ENCODE measurements at places on chromosomes 1 and 21.

- DNase-seq, result peak; percentile 55
These were observed 553 bp downstream of the PTGER3 start for GRCh38 chr1:71046891-71047634.

- no peak for DNase-seq
These were observed 131.7 kb downstream of the SYT2 start for GRCh38 chr1:202578565-202578964.

DNA sequence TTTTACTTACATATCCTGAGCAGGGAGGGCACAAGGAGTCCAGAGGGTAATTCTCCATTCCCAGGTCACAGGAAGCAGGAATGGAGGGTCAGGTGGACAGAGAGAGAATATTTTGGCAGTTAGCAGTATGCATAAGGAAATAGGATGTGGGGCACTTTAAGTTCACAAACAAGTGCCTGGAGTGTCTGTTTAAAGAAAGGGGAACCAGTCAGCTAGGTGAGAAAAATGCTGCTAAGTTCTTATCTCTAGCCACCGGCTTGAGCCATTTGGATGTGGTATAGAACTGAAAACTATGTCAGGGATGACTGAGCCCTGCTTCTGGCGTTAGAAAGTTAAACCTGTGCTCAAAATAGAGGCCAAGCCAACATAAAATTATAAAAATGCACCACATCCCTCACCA is 739.7 kb upstream of the NCAM2 start:
- no peak for DNase-seq

DNA sequence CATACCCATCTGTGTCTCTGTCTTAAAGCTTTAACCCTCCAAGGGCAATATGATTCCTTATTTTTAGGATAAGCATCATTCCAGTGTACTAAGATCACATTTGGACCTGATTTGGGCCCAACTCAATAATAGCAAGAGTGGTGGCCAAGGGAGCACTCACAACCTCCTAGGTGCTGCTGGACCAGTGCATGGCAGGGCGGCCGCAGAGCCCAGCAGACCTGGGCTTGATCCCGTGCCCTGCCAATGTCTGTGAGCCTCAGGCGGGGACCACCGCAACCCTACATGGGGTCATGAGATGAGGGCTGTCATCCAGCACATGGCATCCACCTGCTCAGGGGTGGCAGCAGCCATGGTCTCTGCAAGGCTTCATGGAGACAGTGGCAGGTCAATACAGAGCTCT is 201.8 kb upstream of the TMEM51 start:
- DNase-seq, result no peak

- DNase-seq, result no peak
These were observed 20.5 kb upstream of the NRDC start for GRCh38 chr1:51899022-51899421.

- DNase-seq, result no peak
These were observed 218.2 kb upstream of the NR5A2 start for GRCh38 chr1:199809311-199809710.

GRCh38 chr1:183953031-183953430 is 84.5 kb downstream of the COLGALT2 start:
- DNase-seq, result no peak

- peak; percentile 54 for DNase-seq
These were observed 2.3 kb downstream of the OVAAL start for GRCh38 chr1:180560868-180561600.

- no peak for DNase-seq
These were observed 321.7 kb upstream of the PROX1 start for GRCh38 chr1:213666113-213666512.

- no peak for DNase-seq
These were observed 21.5 kb downstream of the ABCB10 start for GRCh38 chr1:229536982-229537381.

- no peak for DNase-seq
These were observed 6.8 kb downstream of the TFF2 start for GRCh38 chr21:42343963-42344510.

- no peak for DNase-seq
These were observed 383.9 kb downstream of the KIF26B start for GRCh38 chr1:245538671-245539070.

DNA sequence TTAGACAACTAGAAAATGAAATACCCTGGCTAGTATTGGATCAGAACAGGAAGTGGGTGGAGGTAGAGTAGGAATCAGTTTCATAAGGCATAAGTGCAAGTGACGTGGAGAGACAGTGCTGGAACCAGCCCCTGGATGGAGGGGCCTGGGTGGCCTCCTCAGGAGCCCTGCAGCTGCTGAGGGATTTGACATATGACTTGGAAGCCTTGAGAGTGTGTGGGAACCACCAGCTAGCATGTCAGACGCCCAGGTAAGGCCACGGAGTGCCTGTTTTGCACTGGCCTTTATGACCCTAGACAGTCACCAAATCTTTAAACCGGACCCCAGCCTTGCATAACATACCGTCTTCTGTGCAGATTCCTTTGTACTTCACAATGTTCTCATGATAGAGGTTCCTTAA is 94.4 kb downstream of the RAVER2 start:
- no peak for DNase-seq
